Stimulated activated CD4-positive, alpha-beta T cell treated with anti-CD3 and anti-CD28 coated beads, Interleukin-4, amount 100 ng/mL, for 48 hours (primary cell): ENCODE measurements at places on chromosomes 11 and 22.

DNA sequence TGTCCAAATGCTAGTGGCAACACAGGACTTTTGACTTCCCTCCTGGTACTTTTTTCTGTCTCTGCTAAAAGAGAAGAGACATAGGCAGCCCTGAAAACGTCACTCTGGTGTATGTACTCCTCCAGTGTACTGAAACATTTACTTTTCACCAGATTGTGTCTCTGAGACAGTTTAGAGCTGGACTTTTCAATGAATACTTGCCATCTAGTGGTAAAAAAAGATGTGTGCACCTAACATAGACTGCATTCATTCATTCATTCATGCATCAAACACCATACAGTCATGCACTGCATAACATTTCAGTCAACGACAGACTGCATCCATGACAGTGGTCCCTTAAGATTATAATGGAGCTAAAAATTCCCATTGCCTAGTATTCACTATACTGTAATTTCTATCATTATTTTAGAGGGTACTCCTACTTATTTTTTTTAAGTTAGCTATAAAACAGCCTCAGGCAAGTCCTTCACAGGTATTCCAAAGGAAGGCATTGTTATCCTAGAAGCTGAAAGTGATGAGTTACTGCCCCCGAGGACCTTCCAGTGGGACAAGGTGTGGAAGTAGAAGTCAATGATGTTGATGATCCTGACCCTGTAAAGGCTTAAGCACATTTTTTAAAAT lies 186.2 kb downstream of the SPON1 start:
- DNase-seq: no peak

DNA sequence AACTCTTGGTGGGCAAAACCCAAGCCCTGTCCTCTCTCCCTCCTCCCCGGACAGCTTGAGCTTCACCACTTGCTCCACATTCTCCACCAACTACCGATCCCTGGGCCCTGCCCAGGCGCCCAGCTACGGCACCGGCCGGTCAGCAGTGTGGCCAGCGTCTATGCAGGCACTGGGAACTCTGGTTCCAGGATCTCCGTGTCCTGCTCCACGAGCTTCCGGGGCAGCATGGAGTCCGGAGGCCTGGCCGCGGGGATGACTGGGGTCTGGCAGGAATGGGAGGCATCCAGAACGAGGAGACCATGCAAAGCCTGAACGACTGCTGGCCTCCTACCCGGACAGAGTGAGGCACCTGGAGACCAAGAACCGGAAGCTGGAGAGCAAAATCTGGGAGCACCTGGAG lies 68.9 kb upstream of the RTL6 start:
- no peak for DNase-seq

DNA sequence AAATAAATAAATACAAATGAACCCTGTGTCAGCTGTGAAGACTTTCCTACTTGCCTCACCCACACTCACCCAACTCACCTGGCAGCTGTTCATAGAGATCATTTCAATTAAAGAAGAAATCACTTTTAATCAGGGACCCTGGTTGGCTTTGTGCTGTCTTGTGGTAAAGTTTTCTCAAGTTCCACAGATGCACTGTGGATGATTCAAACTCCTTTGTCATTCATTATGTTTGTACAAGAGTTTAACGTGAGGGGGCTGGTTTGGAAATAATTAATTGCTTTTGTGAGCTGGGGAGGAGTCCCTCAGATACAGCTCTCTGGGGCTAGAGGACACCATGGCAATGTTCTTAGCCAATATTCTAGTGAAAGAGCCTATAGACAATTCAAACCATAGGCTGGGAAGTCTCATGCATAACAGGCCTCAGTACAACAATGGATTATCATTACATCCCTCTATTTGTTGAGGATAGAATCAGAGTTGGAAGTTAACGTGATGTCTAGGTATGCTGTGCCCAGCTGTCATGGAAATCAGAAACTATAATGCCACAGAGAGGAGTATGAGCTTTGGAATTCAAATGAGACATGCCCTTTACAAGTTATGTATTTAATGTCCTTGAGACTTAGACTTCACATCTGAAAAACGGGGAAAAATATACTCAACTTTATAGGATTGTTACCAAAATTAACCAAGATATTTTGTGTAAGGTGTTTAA lies 698.5 kb downstream of the KCNA4 start:
- no peak for DNase-seq

DNA sequence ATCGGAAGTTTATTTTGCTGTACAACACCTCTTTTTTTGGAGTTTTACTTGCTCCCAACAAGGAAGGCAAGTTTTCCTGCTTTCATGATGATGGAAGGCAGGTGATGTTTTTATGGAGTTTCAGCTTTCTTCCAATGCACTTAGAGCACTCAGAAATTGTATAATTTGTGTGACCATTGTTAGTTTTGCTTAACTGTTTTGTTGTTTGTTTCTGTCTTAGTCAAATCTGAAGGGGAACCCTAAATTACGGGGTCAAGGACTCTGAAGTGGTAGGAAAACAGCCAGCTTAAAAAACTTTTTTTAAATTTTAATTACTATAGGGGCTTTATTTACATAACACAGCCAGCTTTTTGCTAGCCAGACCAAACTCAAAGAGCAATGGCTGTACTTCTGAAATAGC lies 14.7 kb downstream of the APOL6 start:
- no peak for DNase-seq

DNA sequence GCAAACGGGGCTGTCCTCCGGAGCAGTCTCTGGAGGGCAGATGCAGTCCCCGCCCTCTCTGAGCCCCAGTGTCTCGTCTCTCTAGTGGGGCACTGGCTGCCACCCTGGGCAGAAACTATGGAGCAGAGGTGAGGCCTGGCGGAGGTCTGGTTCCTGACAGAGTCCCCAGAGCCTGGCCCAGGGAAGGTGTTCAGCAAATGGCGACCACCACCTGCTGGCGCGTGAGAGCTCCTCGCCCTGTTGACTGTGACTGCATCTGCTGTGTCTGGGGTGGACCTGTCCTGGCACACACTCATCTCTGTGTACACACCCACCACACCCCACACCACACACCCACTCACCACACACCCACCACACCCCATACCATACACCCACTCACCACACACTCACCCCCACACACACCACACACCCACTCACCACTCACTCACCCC lies 18.3 kb upstream of the TTLL12 start:
- DNase-seq: no peak

DNA sequence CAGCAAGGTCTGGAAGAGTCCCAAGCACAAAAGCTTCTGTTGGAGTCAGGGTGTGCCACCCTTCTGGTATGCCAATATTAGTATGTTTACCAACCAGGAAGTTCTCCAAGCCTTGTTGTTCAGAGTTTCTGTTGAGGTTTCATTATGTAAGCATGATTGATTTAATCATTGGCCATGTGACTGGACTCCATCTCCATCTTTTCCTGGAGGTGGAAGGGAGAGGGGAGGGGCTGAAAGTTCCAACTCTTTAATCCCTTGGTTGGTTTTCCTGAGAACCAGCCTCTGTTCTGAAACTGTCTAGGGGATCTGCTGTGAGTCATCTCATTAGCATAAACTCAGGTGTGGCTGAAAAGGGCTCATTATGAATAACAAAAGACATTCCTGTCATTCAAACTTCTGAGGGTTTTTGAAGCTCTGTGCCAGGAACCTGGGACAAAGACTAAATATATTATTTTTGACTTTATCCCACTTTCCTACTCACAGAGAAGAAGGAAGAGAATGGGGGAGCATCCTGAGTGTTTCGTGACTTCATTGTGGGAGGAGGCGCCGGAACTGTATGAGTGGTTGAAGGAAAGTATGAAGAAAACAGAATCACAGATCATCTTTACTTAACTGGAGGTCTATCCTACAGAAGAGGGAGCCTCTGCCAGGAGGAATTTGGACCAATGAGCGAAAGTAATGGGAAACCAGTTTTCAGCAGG lies 138.2 kb downstream of the NECTIN1 start:
- DNase-seq: no peak

GRCh38 chr11:33044285-33044756 lies 4.9 kb downstream of the TCP11L1 start:
- DNase-seq: no peak

DNA sequence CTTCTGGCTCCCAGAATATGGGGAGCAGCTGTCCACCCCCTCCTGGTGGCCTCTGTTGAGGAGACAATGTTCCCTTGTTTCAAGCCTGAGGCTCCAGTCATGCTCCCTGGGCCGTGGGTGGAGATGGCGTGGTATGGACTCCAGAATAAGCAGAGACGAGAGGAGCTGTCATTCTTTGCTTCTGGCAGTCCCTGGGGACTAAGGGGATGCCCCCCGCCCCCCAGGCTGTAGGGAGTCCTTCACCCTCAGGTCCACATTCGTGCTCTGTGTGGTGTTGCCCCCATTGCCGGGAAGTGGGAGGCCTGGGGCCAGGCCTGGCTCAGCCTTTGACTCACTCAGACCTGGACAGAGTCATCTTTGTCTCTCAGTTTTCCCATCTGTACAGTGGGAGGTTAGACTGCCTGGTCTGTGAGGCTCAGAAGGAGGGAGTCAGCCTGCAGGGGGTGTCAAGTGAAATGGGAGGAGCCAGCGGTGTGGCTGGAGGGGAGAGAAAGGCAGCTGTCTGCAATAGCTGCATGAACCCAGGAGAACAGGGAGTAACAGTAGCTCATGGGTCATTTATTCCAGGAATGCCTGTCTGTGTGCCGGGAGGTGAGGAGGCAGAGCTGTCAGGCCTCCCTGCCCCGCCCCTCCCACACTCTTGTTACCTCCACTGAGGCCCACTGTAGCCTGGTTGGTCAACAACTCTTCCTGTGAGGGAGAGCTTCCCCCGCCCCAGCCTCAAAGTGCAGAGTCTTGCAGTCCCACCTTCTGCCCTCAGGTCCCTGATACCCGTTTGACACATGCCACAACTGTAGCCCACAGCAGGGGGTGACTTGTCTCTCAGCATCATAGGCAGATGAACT lies 6.3 kb downstream of the ARHGEF17 start:
- DNase-seq: no peak

DNA sequence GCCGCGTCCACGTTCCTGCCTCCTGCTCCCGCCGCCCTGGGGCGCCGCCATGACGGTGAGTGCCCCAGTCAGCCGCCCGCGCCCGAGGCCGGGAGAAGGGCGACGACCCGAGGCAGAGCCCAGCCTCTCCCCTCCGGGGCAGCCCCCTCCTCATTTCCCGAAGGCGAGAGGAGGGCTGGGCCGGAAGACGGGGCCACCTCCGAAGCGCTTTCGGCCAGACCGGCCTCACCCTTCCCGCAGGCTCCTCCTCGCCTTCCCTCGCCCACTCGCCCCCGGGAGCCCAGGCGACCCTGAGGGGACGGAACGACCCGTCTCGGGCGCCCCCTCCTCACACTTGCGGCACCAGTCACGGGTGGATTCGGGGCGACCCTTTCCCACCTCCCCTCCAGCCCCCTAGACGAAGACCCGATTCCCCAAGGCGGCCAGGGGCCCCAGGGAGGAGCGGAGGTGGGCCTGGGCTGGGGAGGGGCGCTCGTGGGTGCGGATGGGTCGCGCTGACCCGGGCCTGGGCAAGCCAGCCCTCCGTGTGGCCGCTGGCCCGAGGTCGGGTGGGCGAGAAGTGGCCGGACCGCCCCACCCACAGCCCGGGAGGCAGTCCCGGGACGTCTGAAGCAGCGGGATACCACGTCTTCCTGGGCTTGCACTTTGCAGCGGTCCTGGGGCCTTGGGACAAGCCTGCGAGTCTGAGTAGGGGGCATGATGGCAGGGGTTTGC lies 49.7 kb downstream of the TRIOBP start:
- DNase-seq: no peak

DNA sequence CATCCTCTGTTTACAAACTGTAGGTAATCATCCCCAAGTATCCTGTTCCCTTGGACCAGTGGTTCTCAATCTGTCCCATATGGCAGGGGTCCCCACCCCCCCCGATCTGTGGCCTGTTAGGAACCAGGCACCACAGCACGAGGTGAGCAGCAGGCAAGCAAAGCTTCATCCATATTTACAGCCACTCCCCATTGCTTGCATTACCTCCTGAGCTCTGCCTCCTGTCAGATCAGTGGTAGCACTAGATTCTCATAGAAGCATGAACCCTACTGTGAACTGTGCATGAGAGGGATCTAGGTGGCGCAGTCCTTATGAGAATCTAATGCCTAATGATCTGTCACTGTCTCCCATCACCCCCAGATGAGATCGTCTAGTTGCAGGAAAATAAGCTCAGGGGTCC lies 33.4 kb upstream of the EIF3M start:
- DNase-seq: no peak

DNA sequence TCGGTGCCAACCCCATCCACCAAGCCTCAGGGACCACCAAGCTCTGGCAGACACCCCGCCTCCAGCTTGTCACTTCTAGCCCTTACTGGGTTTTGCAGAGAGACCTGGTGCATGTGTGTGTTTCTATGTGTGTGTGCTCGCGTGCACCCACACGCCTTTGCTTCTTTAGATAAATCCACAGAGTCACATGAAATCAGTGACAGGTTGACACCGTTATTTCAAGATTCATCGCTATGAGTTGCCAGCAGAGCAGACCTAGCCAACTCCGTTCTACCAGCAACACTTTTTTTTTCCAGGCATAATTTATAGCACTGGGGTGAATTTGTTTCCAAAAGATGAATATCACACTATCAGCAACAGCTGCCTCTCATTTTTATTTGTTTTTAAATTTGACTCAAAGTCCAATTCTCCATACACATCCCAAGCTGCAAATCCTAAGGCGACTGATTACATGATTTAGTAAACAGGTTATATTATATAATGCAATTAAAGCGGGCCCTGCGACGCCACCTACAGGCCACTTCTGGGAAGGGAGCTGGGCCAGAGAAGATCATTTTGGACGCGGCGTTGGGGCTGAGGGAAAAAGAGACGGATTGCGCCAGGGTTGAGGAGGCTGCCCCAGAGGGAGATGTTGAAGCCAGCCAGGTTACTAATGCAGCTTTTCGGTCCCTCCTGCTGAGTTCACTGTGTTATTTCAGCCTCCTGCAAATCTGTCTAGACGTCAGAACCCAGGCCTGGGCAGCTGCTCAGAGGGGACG lies 150.5 kb downstream of the FEZ1 start:
- DNase-seq: peak; percentile 49

DNA sequence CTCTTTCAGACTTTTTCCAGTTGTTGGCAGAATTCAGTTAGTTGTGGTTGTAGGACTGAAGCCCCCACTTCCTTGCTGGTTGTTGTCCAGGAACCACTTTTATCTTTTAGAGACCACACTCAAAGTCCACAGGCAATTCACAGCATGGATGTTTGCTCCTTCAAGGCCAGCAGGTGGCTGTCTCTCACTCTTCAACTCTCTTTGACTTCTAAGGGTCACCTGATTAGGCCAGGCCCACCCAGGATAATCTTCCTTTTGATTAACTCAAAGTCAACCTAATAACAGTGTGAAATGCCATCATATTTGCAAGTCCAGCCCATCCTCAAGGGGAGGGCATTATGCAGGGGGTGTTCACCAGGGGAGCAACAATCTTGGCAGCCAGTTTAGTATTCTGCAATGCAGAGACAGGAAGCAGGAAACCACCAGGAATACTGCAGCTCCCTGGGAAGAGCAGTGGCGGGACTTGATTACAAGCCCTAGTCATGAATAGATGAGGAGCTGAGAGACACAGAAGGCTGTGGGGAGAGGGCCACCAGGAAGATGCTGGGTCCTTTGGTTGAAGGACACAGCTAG lies 52.4 kb downstream of the LRRC74B start:
- no peak for DNase-seq

- no peak for DNase-seq
Measured at GRCh38 chr11:81839976-81840375, 893.7 kb downstream of the FAM181B start.
